GOT3 (cell line): ENCODE measurements at places on chromosomes 1 and 21.

DNA sequence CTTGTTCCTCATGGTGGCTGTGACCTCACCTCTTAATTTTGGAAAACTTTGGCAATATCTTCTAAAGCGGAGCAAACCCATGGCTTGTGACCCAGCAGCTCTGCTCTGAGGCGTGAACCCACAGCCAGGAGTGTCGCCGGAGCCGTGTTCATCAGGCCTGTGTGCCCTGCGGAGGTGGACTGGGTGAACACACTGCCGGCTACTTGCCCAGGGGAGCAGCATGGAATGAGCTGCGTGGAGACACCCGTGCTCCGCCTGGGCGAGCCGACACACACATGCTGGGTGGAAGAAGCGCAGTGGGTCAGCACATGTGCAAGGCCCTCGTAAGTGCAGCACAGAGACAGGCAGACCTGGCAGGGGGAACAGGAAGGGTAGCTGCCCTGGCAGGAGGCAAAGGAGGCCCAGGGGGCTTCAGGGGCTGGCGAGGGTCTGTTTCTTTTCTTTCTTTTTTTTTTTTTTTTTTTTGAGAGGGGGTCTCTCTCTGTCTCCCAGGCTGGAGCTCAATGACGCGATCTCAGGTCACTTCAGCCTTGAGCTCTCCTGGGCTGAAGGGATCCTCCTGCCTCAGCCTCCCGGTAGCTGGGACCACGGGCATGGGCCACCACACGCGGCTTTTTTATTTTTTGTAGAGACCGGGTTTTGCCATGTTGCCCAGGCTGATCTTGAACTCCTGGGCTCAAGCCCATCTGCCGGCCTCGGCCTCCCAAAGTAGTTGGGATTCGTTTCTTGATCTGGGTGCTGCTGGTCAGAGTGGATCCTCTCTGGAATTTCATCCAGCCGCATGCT is 41.8 kb downstream of the AGPAT3 start:
- DNase-seq = no peak

DNA sequence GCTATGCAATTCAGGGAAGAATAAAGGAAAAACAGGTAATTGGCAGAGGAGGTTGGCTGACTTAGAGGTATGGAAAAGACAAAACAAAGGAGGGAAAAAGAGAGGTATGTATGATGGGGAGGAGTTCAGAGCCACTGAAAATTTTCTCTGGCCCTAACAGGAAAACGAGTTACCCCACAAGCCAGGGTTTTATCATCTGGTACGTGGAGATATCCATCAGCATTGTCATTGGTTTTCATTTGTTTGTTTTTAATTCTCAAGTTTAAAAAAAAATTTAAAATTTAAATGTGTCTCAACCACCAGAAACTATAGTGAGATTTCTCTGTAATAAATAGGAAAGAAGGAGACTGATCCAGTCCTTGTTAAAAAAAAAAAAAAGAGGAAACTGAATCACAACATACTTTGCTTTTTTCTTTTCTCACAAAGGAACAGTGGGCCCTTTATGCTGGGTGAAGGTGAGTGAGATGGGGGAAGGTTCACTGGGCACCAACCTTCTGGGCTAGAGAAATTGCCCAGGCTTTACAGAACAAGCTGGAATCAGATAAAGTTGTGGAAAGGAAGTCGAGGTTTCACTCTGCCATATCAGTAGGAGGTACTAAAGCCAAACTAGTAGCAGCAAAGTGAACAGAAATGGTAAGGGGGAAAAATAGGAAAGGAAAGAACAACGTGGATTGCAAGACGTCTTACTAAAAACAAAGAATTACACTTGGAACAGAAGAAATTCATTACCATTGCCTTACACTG is 2.7 kb downstream of the IFNAR2 start:
- DNase-seq = no peak

DNA sequence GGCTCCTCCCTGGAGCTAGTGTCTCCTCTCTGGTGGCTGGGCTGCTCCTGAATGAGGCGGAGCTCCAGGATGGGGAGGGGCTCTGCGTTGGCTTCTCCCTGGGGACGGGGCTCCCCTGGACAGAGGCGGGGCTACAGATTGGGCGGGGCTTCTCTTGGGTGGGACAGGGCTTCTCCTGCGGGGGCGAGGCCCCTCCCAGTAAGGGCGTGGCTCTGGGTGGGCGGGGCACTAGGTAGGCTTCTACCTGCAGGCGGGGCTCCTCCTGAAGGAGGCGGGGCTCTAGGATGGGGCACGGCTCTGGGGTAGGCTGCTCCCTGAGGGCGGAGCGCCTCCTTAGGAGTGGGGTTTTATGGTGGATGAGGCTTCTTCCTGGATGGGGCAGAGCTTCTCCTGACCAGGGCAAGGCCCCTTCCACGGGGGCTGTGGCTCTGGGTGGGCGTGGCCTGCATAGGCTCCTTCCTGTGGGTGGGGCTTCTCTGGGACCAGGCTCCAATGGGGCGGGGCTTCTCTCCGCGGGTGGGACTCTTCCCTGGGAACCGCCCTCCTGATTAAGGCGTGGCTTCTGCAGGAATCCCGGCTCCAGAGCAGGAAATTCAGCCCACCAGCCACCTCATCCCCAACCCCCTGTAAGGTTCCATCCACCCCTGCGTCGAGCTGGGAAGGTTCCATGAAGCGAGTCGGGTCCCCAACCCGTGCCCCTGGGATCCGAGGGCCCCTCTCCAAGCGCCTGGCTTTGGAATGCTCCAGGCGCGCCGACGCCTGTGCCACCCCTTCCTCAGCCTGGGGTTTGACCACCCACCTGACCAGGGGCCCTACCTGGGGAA is 22.7 kb upstream of the ARF1 start:
- no peak for DNase-seq

GRCh38 chr1:95233319-95233736 is 682 bp upstream of the RWDD3 start:
- DNase-seq = no peak

- no peak for DNase-seq
These were observed 141.9 kb upstream of the UBE2U start for GRCh38 chr1:64061430-64062104.

- no peak for DNase-seq
These were observed 40.8 kb upstream of the MPZL1 start for GRCh38 chr1:167681024-167681423.

DNA sequence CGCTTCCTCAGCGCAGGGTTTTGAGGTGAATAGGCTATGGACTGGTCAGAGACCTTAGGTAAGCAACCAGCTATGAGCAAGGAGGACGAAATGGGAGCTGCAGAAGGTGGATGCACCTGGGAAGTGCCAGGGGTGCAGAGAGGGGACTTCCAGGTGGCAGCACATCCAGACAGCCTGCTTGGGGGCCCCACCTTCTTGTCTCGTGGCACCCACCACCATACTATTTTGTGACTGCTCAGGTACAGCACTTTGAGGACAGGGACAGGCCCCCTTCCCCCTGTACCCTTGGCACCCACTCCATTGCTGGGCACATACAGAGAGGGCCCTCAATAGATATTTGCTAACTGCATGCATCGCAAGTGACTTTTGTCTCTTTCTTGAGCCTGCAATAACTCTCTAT is 777 bp upstream of the KISS1 start:
- DNase-seq = no peak

- DNase-seq = no peak
These were observed 12.4 kb downstream of the RIPK4 start for GRCh38 chr21:41754479-41754891.

DNA sequence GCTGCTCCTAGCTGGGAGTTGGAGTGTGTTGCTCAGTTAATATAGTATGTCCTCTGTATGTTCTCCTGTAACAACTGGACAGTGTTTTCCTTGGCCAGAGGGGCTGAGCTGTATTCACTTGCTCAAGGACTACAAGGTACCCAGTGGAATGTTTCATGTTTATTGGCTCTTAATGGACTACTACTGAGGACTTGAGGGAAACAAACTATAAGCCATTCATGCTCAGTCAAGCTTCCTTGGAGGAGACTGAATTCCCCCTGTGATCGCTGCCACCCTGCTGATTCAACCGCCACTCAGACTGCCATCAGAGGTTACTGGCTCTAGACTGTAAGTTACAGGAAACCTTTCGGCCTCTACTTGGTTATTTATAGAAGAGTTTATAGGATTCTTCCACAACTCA is 166.6 kb downstream of the ZC3H11B start:
- DNase-seq = no peak
